GM04503 (cell line): ENCODE measurements at places on chromosomes 6 and 20.
A peak's percentile ranks its signal among the peaks of the same experiment; 100 is the strongest.

- DNase-seq = no peak
Observed at GRCh38 chr6:36125575-36125974, 4.7 kb upstream of the MAPK13 start.

- DNase-seq = no peak
Observed at GRCh38 chr6:161458201-161458951, 184.5 kb upstream of the AGPAT4 start.

GRCh38 chr6:151100326-151100725 is 139.4 kb upstream of the AKAP12 start:
- no peak for DNase-seq

- no peak for DNase-seq
Observed at GRCh38 chr20:10661261-10661660, 12.5 kb downstream of the JAG1 start.

DNA sequence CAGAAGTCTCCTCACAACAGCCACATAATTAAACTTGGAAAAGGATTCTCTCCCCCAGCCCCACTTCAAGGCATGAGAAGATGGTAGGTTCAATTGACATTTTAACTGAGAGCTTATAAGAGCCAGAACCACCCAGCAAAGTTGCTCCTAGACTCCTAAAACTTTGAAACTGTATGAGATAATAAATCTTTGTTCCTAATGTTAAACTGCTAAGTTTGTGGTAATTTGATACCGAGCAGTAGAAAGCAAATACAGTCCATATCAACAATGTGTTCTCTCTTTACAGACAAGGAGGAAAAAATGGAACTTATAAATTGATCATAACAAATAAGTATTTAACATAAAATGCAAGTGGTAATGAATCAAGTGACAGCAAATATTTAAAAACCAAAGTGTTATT is 831.8 kb downstream of the MAFB start:
- DNase-seq = no peak

- DNase-seq = no peak
Observed at GRCh38 chr6:73801652-73802268, 105.8 kb downstream of the CD109 start.

- DNase-seq = no peak
Observed at GRCh38 chr6:72084992-72085569, 198.7 kb downstream of the RIMS1 start.

GRCh38 chr6:169961772-169962561 is 210.5 kb downstream of the ERMARD start:
- DNase-seq = no peak

DNA sequence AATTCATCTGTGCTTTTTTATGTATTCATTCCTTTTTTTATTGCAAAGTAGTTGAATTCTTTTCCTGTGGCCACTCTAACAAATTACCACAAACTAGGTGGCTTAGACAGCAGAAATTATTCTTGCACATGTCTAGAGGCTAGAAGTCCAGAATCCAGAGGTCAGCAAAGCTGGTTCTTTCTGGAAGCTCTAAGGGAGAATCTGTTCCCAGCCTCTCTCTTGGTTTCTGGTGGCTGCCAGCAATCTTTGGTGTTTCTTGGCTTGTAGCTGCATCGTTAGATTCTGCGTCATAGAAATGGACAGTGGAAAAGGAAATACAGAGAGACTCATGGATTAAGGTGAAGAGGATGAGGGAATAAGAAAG is 39.3 kb downstream of the GSTA2 start:
- DNase-seq = peak; percentile 91

DNA sequence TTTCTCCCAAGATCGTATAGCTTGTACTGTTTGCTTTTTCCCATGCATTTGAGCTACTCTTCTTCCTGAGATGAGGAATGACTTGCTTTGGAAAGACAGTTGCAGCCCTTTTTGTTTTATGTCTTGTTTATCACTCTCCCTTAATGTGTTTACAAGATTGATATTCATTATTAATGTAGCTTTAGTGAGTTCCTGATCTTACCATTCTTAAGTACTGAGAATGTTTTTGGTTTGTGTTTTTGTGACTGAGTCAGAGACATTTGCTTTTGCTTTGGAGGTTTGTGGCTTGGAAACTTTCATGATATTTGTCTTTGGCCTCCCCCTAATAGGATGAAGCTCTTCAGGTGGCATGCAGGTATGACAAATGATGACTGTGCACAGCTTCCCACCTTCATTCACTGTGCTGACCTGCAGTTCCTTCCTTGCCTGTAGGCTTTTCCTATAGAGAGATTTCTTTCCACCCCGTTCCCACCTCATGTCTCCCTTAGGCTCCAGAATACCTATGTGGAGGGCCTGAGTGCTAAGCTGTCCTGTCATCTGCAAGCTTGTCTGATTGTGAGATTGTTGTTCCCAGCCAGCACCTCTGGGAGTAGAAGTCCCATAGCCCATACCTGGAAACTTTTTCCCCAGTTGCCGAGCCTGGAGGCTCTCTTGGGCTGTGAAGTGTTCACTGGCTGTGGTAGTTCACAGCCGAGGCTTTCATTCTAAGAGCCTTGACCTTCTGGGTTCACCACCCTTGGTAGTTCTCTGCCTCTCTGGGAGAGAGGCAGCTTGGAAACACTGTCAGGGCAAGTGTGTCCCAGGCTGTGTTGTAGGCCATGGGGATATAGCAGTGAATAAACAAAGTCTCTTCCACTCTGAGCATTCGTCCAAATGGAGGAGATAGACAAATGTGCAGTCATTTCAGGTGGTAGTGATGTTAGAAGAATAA is 27.1 kb downstream of the CDS2 start:
- no peak for DNase-seq

DNA sequence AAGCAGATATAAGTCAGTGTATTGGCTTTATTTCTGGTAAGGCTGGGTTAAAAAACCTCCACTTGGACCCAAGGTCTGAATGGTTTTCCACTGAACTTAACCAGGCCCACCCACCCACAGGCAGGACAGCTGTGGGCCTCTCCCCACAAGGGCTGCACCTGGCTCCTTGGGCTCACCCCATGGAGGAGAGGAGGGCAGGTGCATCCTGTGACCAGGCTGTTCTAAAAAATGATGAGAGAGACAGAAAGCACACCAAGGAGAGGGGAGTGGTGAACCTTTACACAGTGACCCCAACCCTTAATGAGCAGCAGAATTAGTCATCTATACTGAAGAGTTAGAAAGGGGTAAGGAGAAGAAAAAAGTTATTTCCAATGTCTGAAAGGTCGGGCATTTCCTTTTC is 34.5 kb upstream of the DUSP22 start:
- no peak for DNase-seq

DNA sequence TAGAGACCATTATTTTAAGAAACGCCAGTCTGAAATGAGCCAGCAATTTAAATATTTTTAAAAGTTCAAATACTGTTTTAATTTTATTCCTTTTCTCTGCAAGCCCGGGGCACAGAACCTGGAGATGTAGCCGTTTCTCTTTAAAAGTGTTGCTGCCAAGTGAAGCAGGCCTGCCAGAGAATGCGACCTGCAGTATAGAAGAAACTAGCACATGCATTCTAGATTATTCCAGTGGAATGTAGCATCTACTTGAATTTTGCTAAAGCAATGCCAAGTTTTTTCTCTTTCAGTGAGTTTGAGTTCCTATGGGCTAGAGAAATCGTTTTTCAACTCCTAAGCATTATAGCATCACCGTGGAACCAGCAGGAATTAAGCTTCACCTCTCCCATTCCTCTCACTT is 101.3 kb downstream of the QRSL1 start:
- no peak for DNase-seq

DNA sequence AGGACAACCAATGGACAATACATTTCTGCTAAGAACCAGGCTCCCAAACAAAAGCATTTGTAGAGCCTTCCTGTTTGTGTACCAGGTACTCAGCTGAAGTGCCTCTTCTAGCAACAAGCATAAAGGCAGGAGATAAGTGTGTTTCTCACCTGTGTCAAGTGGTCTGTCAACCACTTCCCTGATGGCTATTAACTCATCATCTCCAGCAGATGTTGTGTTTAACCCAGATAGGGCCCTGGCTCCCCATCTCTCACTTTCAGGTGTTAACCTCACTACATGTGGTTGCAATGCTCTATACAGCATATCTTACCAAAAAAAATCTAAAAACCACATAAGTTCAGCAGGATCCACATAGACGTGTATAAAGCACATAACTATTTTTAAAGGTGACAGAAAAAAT is 9.6 kb upstream of the IL17A start:
- DNase-seq = no peak

- DNase-seq = no peak
Observed at GRCh38 chr6:95785785-95786184, 208.4 kb downstream of the MANEA start.

GRCh38 chr6:44626616-44627015 is 239.1 kb downstream of the CDC5L start:
- DNase-seq = no peak

- peak; percentile 3 for DNase-seq
Observed at GRCh38 chr20:38840053-38840893, 34.8 kb downstream of the PPP1R16B start.

DNA sequence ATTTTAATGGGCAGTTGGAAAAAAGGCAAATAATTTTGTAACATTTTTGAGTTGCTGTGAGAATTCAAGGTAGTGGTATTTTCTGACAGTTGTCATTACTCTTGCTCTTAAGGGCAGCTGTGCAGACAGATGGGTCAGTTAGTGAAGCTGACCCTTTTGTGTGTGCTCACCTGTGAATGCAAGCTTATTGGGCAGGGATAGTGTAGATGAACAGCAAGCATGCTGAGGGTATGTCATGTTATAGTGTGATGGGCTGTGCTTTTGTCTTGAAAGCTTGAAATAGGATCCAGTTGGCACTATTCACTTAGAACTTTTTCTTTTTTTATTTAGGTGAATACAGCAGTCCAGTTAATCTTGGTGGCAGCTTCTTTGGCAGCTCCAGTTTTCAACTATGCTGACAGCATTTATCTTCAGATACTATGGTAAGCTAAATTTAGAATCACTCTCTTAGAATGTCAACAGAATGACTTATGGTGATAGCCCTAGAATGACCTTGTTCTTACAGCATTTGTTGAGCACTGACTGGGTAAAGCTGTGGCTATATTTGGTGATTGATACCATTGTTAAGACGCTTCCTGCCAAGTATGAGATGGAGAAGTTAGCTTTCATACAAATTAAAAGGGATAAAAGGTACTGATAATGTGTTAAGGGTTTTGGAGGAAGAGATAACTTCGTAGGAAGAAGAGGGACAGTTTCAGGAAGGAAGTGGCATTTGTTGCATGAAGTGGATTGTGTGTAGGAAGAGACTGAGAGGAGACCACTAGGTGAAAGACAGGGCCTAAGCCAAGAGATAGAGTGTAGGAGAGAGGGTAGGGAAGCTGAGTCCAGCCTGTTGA is 19.5 kb downstream of the LRRN4 start:
- DNase-seq = peak; percentile 3

- DNase-seq = no peak
Observed at GRCh38 chr6:39867592-39867991, 66.7 kb downstream of the MOCS1 start.

- no peak for DNase-seq
Observed at GRCh38 chr6:68575765-68576439, 59.2 kb upstream of the ADGRB3 start.

DNA sequence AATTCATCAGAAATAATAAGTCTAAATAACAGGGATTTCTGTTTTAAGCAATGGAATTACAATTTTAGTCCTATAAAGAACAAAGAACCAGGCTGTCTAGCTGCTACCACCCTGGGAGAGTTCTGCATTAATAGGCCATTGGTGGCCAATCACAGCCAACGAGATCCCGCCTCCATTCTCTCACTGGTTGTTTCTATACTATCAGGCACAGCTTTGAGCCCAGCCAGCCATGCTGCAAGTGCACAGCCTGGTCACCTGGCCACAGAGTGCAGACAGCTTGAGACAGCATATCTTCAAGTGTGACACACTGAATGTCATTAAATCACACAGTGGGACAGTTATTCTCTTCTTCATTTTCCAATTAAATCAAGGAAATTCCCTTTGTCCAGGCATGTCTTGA is 16.1 kb upstream of the RAB22A start:
- DNase-seq = no peak

- no peak for DNase-seq
Observed at GRCh38 chr6:99993146-99993532, 884 bp downstream of the MCHR2 start.

DNA sequence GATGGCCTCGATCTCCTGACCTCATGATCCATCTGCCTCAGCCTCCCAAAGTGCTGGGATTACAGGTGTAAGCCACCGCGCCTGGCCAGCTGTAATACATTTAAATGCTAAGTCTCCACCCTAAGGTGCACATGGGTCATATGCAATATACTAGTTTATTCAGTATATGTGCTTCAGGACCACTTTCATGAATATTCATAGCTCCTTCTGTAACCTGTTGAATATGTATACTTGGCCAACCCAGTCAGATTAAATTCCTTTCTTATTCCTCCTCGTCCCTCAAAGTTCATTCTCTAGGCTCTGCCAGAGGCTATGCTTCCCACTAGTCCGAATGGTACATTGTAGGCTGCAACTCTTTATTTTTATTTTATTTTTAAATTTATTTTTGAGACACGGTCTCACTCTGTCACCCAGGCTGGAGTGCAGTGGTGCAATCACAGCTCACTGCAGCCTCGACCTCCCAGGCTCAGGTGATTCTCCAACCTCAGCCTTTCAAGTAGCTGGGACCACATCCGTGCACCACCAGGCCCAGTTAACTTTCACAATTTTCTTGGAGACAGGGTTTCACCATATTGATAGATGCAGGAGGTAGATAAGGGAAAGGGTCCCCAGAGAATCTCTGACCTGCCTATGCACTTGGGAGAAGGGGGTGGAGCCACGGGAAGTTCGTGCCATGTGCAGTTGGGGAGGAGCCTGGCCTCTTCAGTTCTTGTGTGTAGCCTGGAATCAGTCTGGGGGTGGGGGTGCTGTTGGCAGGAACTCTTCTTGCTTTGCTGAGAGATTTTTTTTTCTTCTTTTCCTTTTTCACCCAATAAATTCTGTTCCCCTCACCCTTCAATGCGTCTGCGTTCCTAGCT is 41.3 kb upstream of the DDR1 start:
- DNase-seq = no peak

DNA sequence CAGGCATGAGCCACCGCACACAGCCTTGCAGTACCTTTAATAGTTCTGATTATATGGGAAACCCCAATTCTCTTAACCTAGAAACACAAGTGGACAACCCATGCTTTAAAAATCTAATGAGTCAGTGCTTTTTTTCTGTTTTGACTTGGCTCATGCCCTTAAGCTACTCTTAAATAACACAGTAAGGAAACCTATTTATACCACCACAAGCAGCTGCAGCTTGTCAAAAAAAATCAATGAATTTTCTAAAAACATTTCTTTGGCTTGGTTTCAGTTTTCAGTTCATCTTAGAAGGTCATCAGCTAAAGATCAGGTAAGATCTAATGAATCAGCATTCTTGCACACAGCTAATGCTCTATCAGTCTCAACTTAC is 124.1 kb upstream of the DST start:
- no peak for DNase-seq

GRCh38 chr6:167951781-167952511 is 45.5 kb upstream of the KIF25 start:
- DNase-seq = no peak

GRCh38 chr6:2861060-2861821 is 19.6 kb upstream of the SERPINB1 start:
- DNase-seq = no peak

GRCh38 chr6:97085772-97086171 is 161.2 kb downstream of the KLHL32 start:
- DNase-seq = peak; percentile 74

- DNase-seq = no peak
Observed at GRCh38 chr6:17600527-17601385, 654 bp downstream of the FAM8A1 start.
